A549 treated with CORT108297 at 1 μM for 4 hours (cell line): ENCODE measurements at places on chromosomes 7 and 10. TPM values are rescaled to one million over a fixed set of nuclear protein-coding genes. Genes with fewer than 3 reads are reported as not detected.

ELN gene
- total RNA-seq = 0.05 to 0.13 TPM (median 0.08 TPM) in 5 replicates

PDK4 gene
- total RNA-seq = 9.1 to 13.0 TPM (median 11.5 TPM) in 5 replicates

VPS37D gene
- total RNA-seq = 2.4 to 6.4 TPM (median 4.7 TPM) in 5 replicates

ZNF239 gene
- 2.3 to 4.5 TPM (median 2.5 TPM) in 5 replicates for total RNA-seq

PTN gene
- total RNA-seq = not detected in 5 replicates

PKD2L1 gene
- total RNA-seq = 0.03 to 0.07 TPM (median 0.05 TPM) in 3 of 5 replicates, not detected in the others

GSDME gene
- total RNA-seq = 30.2 to 40.2 TPM (median 34.1 TPM) in 5 replicates

POLD2 gene
- 144 to 174 TPM (median 172 TPM) in 5 replicates for total RNA-seq

LMOD2 gene
- total RNA-seq = not detected in 5 replicates

OR9A2 gene
- not detected in 5 replicates for total RNA-seq
